ENCODE measurements at places on chromosomes 1 and 21.

DNA sequence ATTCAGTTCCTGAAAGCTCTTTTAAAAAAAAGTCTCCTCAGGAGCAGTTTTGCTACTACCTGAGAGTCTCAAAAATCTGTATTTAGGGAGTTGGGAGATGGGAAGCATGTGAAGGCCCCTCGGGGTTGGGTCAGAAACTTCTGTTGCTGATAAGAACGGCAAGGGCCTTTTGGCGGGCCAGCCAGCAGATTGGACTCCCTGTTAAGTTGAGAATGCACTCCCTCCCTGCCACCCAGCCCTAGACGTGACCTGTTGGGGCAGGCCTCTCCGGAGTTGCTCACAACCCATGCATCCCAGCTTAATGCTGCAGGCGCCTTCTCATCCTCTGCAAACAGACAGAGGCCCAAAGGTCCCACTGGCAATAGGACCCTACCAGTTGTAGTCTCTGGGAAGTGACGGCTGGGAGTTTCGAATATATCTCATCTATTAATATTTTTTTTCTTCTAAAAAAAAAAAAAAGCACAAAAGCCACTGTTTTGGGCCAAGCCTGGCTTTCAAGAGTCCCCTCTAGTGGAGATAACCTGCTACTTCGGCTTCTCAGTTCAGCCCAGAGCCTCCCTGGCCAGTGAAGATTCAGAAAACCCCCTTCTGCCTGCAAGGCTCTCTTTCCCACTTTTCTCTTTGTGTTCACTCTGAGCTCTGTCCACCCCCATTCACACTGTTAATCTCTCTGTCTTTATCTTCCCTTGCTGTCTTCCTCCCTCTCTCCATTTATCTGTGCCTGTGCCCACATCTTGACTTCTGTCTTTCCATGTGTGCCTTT, 5.3 kb downstream of the PLXNA2 start:
- DNase-seq, result peak; percentile 50

DNA sequence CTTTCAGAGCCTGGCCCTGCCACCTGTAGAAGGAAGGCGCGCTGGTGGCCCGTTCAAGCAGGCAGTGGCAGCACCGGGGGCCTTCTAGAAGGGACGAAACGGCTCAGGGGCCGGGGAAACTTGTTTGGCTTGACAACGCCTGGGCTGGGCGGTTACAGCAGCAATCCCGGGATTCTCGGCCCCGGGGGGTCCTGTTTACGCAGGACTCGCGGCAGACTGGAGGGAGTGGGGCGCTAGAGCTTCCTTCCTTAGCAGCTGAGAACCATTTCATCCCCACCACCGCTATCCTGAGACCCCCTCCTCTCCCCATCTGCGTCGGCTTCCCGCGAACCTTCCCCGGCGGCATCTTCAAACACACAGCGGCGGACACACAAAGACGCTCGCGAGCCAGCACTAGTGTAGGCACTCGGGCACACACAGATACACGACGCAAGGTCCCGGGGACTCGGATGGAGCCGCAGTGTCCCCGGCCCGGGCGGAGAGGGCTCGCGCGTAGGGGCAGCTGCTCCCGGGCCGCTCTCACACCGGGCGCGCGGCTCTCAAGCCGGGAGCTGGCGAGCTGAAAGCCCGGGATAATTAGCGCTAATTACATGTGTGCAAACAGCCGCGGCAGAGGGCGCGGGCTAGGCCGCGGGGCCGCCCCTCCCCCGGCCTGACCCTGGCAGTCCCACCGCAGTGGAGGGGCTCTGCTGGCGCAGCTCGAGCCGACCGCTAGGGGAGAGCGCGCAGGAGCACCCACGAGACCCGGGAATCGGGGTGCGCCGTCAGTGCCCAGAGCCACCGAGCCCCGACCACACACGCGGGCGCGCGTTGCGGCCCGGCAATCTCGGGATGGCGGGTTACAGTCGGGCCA, 271.4 kb downstream of the FOXD2 start:
- no peak for DNase-seq

DNA sequence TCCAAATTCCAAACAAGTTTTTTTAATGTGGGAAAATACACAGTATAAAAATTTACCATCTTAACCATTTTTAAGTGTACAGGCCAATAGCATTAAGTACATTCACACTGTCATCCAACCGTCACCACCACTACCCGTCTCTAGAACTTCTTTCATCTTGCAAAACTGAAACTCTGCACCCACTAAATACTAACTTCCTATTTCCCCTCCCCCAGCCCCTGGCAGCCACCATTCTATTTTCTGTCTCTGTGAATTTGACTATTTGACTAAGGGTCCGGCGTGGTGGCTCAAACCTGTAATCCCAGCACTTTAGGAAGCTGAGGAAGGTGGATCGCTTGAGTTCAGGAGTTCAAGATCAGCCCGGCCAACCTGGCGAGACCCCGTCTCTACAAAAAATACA, 36.1 kb downstream of the CLSTN1 start:
- no peak for DNase-seq

GRCh38 chr1:168696125-168696760, 32.8 kb downstream of the DPT start:
- DNase-seq, result no peak

DNA sequence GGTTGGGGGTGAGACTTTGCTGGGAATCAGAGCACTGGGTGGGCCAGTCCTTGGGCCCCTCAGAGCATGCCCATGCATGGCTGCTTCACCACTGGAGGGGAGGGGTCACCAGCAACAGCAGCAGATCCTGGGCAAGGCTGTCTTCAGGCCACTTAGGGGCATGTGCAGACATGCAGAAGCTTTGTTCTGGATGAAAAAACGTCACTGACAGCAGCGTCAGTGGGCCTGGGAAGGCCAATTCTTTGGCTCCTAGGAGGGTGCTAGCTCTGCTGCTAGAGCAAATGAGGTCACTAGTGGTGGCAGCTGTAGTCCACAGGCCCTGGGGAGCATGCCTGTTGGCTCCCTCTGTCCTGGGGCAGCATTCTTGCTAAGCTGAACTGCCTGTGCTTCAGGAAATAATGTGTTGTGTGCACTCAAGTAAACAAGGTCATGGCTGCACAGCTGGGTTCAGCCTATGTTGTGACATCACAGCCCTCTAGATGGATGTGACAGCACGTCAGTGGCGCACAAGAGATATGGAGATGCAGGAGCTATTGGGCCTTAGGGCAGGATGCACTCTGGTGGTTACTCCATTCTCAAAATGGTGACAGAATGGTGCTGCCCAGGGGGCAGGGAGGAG, 27.0 kb downstream of the ZC3H11B start:
- DNase-seq, result no peak

All from HCEC 1CT (cell line).